ENCODE measurements at places on chromosomes 7 and 10.

DNA sequence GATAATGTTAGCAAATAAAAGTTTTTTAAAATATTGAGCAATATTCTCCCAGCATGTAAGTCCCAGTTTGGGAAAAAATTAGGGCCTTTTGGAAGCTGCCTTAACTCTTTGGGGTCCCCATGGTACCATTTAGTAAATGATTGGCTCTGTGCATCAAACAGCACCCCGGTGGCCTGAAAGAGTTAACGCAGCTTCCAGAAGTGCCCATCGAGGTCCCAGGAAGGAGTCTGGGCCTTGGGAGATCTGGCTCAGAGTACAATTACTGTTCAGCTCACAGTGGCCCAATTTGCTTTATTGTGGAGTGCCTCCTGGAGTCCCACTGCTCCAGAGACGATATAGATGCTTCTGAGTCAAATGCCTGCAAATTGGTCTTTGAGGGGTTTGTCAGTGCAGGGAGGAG, 31.7 kb downstream of the WDFY4 start:
- ATAC-seq, result no peak

- no peak for ATAC-seq
Measured at GRCh38 chr10:7054915-7055314, 355.9 kb downstream of the SFMBT2 start.

GRCh38 chr10:1966712-1967376, 229.5 kb upstream of the ADARB2 start:
- no peak for ATAC-seq

DNA sequence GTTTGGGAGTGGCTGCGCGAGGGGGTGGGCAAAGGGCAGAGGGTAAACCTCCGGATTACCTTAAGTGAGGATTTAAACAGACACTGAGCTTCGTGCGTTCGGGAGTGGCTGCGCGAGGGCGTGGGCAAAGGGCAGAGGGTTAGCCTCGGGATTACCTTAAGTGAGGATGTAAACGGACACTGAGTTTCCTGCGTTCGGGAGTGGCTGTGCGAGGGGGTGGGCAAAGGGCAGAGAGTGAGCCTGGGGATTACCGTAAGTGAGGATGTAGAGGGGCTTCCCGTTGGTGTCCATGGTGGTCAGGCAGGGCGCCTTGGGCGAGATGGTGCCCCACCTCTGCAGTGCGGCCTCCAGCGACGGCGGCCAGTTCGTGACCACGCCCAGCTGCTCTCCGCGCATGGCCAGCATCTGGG, 275.8 kb downstream of the DIP2C start:
- no peak for ATAC-seq

- ATAC-seq, result no peak
Measured at GRCh38 chr10:68897336-68897741, 3.8 kb upstream of the DDX50 start.

Measured in esophagus mucosa (tissue), 1 donor.